ENCODE measurements at places on chromosomes 3 and 15.

DNA sequence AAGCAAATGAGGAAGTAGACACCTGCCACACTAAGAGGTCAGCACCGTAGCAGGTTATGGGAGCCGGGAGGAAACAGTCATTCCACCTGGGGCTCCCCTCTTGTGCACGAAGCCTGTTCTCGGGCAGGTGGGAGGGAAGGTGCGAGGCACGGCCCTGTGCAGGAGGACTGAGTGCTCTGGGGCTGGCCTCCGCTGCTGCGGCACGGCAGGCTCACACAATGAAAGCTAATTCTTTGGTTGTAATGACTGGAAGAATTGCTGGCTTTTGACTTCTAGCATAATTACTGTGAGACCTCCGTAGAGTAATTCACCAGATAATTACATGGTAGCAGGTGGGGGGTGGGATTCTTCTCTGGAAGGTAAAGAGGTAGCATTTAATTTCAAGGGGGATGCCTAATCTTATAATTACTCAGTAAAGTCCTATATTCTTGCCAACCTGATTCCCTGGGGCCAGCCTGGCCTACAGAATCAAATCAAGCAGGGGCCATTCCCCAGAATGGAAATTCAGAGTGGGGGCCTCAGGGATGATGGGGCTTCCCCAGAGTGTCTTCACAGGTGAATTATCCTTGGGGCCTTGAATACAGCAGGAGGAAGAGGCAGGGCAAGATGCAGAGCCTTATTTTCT, 129.1 kb downstream of the TPRA1 start:
- no peak for ATAC-seq

DNA sequence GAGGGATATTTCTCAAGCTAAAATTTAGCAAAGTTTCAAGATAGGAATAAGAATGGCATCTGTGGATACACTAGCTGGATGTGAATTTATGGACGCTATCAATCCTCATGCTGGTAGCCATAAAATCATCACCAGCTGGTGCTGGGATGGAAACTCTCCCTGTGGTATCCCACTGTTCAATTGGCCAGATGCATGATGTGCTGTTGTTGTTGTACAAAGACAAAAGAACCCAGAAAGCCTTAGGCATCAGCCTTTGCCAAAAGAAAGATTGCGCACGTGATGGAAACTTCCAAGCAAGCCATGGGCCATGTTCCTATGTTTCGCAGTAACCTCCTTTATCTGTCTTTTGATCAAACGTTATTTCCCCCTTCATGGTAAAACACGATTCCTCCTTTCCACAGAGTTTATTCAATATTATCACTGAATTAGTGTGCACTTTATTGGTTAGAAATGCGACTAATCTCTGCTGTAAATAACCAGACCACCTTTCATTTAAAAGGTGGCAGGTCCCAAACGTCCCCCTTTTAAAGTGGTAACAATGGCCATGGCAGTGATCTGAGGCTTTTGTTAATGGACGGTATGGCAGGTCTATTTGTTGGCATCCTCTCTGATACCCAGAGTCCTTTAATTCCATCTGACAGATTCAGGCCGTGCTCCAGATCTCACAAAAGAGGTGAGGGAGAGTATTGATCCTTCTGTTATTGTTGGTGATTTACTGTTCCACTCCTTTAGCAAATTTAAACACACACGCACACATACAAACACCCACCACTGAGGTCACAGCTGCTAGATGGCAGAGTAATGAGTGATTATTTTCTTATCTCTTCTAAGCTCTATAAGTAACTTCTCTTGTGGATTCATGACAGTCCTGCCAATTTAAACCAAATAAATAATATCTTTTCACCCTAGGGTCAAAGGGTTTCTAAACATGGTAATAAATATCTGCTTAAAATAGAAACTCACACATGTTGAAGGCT, 291.2 kb upstream of the KCNMB2 start:
- no peak for ATAC-seq

DNA sequence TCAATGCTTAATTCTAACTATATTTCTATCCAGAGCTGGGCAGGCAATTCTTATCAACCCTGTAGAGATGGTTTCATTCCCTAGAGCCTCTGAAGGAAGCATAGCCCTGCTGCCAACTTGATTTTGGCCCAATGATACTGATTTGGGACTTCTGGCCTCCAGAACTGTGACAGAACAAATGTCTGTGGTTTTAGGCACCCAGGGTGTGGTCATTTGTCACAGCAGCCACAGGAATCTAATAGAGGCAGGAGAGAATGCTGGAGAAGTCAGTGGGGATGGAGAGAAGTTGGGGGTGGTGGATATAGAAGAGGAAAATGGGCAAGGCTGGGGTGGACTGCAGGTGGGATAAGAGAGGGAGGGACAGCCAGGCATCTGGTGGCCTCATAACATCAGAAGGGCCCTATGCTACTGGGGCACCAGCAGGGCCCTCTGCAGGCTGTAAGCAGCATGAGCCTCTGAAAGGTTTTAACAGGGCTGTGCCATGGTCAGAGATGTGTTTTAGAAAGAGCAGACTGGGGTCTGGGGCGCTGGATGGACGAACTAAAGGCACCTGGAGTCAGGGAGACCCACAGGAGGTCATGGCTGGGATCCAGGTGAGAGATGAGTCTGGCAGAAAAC, 19.8 kb downstream of the MRPS11 start:
- ATAC-seq: no peak

GRCh38 chr3:130661140-130661891, 85.3 kb downstream of the PIK3R4 start:
- no peak for ATAC-seq

DNA sequence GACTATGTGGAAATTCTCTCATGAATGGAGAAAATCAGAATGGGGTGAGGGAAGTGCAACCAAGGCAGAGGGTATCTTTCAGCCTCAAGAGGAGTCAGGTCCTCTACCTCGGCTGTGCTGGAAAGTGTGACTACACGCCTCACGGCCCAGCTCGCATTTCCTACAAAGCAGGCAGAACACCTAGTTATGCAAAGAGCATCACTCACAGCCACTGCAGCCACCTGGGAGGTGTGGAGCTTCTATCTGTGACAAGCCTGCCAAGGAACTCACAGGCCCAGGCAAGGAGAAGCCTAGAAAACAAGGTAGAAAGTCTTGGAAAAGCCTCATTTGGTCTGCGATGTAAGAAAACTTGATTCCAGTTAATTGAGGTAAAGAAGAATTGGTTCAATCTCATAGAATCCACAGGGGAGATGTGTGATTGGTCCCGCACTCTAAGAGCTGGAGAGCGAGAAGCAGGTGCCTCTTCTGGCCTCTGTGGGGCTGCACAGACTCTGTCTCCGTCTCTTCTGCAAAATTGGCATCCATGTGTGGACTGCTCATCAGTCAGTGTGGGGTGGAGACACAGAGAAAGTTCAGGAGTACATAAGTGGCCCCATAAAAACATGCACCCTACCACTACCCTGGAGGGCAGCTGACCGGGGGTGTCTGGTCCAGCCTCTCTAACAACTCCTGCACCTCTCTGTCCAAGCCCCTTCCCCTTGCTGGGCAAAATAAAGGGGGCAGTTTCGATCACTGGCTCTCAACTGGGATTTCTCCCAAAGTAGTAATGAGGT, 76.8 kb downstream of the TAMM41 start:
- peak; percentile 45 for ATAC-seq

GRCh38 chr3:25508901-25509300, 80.8 kb downstream of the RARB start:
- no peak for ATAC-seq

DNA sequence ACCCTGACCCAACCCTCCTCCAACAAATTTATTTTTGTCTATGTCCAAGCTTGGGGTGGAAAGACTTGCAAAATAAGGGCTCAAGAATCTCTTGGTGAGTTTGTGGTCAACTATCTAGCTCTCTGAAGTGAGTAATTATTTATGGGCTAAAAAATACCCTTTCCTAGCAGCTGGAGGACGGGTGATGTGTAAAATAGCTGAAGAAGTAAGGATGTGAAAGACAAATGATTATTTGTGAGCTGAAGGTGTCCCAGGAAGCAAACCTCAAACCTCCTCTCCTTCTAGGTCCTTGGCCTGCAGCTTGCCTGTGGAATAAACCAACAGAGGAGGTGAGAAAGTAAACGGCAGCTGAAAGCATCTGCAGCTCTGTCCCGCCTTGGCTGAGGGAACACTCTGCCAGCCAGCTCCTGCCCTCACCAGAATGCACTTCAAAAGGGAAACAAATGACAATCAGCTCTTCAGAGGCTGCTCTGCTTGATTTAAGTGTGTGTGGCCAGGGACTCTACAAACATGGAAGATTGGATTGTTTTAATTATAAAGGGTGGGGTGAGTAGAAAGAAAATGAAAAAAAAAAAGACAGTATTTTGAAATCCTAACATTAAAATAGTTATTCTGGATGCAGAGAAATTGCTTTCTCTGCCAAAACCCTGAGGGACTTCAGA, 60.3 kb downstream of the TM4SF4 start:
- ATAC-seq: no peak

DNA sequence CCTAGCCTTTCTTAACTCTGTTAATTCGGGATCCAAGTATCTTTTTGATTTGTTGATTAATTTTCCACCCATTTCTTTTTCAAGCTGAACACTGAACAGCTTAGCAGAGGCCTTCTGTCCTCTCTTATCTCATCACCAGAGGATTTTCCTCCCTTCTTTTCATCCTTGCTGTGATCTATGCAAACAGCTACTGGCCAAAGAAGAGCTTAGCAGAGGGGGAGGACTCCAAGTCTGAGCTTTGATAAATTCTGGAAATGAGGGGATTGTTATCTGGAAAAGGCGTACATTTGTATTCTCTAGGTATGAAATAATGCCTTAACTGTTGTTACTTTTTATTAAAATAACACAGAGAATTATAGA, 13.4 kb downstream of the DZIP3 start:
- no peak for ATAC-seq

GRCh38 chr3:47016934-47017435, 37.5 kb downstream of the NBEAL2 start:
- peak; percentile 26 for ATAC-seq

DNA sequence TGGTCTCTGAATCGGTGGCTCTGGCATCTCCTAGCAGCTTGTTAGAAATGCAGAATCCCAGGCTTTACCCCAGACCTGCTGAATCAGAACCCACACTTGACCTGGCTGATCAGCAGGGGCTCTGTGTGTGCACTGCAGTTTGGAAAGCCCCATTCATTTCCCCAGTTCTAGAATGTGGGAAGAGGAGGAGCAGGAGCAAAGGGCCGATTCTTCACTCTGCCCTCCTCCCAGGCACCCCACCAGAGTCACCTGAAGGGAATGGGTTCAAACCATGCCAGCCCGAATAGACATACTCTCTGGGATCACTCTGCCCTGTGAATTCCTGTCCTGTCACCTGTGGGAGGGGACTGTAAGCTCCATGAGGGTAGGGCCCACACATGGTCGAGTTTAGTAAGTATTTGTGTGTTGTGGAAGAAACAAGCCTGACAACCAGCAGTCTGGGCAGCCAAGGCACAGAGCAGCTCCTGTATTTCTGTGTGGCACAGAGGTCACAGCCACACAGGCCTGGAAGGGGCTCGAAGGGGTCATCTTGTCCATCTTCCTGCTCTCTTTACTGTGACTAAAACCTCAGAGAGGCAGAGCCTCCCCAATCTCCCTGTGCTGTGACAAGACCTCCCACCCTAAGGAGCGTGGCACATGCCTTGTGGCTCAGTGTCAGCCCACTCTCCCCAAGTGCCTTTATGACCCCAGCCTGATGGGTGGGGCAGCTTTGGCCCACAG, 29.0 kb upstream of the HHATL start:
- no peak for ATAC-seq

- peak; percentile 36 for ATAC-seq
Measured at GRCh38 chr3:14915636-14916222, 31.7 kb upstream of the NR2C2 start.

- no peak for ATAC-seq
Measured at GRCh38 chr15:93980261-93980911, 251.0 kb upstream of the MCTP2 start.

DNA sequence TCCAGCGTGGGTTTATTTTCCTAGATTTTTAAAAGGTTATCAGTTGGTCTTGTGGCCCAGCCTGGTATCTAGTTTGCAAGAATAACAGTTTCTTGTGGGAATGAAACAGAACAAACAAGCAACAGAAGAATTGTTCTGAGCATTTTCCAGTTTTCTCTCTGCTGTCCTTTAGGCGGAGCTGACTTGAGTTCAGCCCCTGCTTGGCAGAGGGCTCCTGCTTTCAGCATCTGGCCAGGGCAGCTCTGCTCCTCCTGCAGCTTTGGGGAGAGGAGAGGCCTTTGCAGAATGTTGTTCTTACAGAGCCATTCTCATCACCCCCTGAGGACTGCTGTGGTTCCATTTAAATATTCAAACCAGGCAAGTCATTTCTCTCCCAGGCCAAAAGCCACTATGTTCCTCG, 117.7 kb downstream of the ALDH1A2 start:
- ATAC-seq: no peak

DNA sequence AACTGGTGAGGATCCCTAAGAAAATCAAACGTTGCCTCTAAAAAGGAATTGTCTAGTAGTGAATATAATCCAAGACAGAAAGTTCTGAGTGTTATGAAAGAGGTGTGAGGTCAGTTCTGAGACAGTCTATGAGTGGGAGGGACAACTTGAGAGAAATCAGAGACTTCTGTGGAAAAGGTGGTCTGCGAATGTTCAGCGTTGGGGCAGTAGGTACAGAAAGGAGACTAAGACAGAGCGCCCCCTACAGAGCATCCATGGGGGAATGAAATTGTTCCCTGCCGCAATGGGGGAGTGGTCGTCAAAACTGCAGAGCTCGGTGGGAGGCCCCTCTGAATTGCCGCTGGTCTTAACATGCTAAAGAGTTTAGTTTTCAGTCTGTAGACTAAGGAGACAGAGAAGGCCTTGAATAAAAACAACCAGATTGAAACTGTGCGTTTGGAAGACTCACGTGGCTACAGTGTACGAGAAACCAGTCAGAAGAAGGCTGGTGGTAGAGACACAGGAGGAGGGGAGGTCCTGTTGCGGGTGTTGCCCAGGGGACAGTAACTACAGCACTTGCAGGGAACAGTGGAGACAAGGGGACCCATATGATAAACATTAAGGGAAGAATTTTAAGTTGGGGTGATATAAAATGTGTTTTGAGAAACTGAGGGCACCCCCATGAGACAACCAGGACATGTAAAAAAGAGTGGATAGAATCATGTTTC, 6.9 kb downstream of the TNIK start:
- ATAC-seq: no peak

GRCh38 chr3:110311541-110311940, 760.1 kb upstream of the NECTIN3 start:
- no peak for ATAC-seq

GRCh38 chr3:52052831-52053306, 3.5 kb downstream of the DUSP7 start:
- ATAC-seq: no peak

DNA sequence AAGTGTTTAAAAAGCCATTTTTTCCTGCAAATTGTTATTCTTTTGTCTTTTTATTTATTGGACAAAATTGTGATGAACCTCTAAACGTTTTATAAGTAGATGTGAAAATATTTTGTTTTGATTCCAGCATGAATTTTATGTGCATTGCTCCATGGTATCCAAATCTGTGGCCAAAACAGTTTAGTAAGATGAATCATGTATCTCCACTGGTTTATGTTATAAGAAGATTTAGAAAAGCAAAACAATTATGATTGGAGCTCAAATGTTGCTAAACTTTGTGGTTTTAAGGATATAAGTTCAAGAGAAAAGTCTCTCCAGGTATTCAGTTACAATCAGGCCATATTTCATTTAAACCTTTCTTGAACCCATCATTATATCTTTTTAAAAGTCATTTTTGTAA, 80.9 kb downstream of the NECTIN3 start:
- no peak for ATAC-seq

- ATAC-seq: no peak
Measured at GRCh38 chr3:99949956-99950670, 132.5 kb downstream of the CMSS1 start.

- ATAC-seq: no peak
Measured at GRCh38 chr3:73427048-73427706, 197.6 kb downstream of the PDZRN3 start.

GRCh38 chr15:41936649-41937567, 35.4 kb downstream of the EHD4 start:
- no peak for ATAC-seq

- peak; percentile 27 for ATAC-seq
Measured at GRCh38 chr15:101233651-101234280, 18.1 kb downstream of the CHSY1 start.
